Mammary microvascular endothelial cell (primary cell): ENCODE measurements at places on chromosomes 16 and 17. TPM values are rescaled to one million over a fixed set of nuclear protein-coding genes. Genes with fewer than 3 reads are reported as not detected.

EFNB3 gene
- 0.10 and 0.13 TPM in 2 replicates for total RNA-seq

CRHR1 gene
- total RNA-seq, result not detected in 2 replicates

TMIGD1 gene
- not detected in 2 replicates for total RNA-seq

ZC3H7A gene
- total RNA-seq, result 27.8 and 28.5 TPM in 2 replicates

RABEP1 gene
- total RNA-seq, result 27.6 and 31.8 TPM in 2 replicates

ZNF785 gene
- 4.8 and 5.2 TPM in 2 replicates for total RNA-seq

TMEM11 gene
- 40.9 and 41.3 TPM in 2 replicates for total RNA-seq

MEIOC gene
- total RNA-seq, result 0.05 TPM in 1 of 2 replicates, not detected in the other

CCL16 gene
- total RNA-seq, result not detected in 2 replicates

CSF3 gene
- total RNA-seq, result 8.3 and 11.3 TPM in 2 replicates

PHKG2 gene
- total RNA-seq, result 20.7 and 28.4 TPM in 2 replicates

RGS11 gene
- 0.25 and 1.1 TPM in 2 replicates for total RNA-seq

TSNAXIP1 gene
- 0.13 and 0.20 TPM in 2 replicates for total RNA-seq

CHD9NB gene
- 0.20 and 0.30 TPM in 2 replicates for total RNA-seq

CD79B gene
- total RNA-seq, result 2.9 and 4.5 TPM in 2 replicates

SLC9A5 gene
- 0.07 and 0.20 TPM in 2 replicates for total RNA-seq

PDILT gene
- not detected in 2 replicates for total RNA-seq

KCNJ2 gene
- 2.9 and 3.5 TPM in 2 replicates for total RNA-seq

KCTD19 gene
- total RNA-seq, result under 0.01 TPM in 1 of 2 replicates, not detected in the other

P3H4 gene
- total RNA-seq, result 28.8 and 30.7 TPM in 2 replicates

EIF3CL gene
- 75.4 and 111 TPM in 2 replicates for total RNA-seq

ENPP7 gene
- total RNA-seq, result not detected in 2 replicates

OR1A1 gene
- total RNA-seq, result not detected in 2 replicates

SGCA gene
- not detected in 2 replicates for total RNA-seq

FAM171A2 gene
- 2.6 and 3.2 TPM in 2 replicates for total RNA-seq

KREMEN2 gene
- total RNA-seq, result not detected in 2 replicates

STAC2 gene
- not detected in 2 replicates for total RNA-seq

TBC1D3E gene
- total RNA-seq, result 0.89 TPM in 1 of 2 replicates, not detected in the other

TEX19 gene
- not detected in 2 replicates for total RNA-seq

SYCE1L gene
- 4.9 and 5.5 TPM in 2 replicates for total RNA-seq

GAST gene
- not detected in 2 replicates for total RNA-seq

MRPL28 gene
- 146 and 154 TPM in 2 replicates for total RNA-seq

KRTAP2-3 gene
- not detected in 2 replicates for total RNA-seq

MT1M gene
- 4.3 and 13.9 TPM in 2 replicates for total RNA-seq

TLCD2 gene
- 0.33 and 0.94 TPM in 2 replicates for total RNA-seq

RASL10B gene
- 0.07 TPM in 1 of 2 replicates, not detected in the other for total RNA-seq

DYNC1LI2 gene
- 64.4 and 68.7 TPM in 2 replicates for total RNA-seq

SCARF1 gene
- total RNA-seq, result 102 and 105 TPM in 2 replicates

NTN1 gene
- 0.13 and 0.15 TPM in 2 replicates for total RNA-seq

NPIPA8 gene
- total RNA-seq, result 0.39 and 1.7 TPM in 2 replicates

TRPV2 gene
- 46.4 and 51.5 TPM in 2 replicates for total RNA-seq

FGF11 gene
- total RNA-seq, result 0.20 TPM in 1 of 2 replicates, not detected in the other

MT1E gene
- 230 and 306 TPM in 2 replicates for total RNA-seq

EFTUD2 gene
- total RNA-seq, result 97.1 and 98.6 TPM in 2 replicates

CDRT15L2 gene
- total RNA-seq, result not detected in 2 replicates
